ENCODE measurements at places on chromosomes 5 and 9. TPM values are rescaled to one million over a fixed set of nuclear protein-coding genes. Genes with fewer than 3 reads are reported as not detected.

Gene IFNA2
- not detected for total RNA-seq

GRCh38 chr9:34896112-34896511 is 62.0 kb upstream of the PHF24 start:
- DNase-seq: no peak

GRCh38 chr5:57895766-57896165 is 413.2 kb upstream of the ACTBL2 start:
- DNase-seq: no peak

Gene C9orf40
- total RNA-seq: 12.7 TPM

Gene SPACA9
- 4.1 TPM for total RNA-seq

GRCh38 chr5:82859451-82860140 is 217.6 kb downstream of the TMEM167A start:
- DNase-seq: no peak

Gene CBY3
- total RNA-seq: not detected

DNA sequence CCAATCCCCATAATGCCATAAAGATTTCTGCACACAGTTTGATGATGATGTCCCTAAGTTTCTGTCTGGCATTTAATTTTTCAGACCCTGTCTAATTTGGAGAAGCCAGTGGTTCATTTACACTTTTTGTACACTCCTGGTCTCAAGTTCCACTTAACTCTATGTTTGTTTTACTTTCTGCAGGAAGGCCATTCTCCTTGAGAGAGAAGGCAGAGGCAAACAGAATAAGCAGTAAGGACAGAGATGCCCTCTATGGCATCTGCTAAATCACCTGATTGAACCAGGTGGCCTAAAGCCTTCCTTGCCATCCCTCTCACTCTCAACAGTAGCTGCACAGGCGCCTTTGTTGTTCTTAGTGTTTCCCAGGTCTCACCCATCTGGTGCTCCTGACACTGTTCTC is 86.1 kb upstream of the LRRTM2 start:
- DNase-seq: no peak

Gene ARID3C
- total RNA-seq: not detected

- no peak for DNase-seq
Measured at GRCh38 chr5:124394700-124395245, 351.7 kb downstream of the ZNF608 start.

Gene HTR4
- not detected for total RNA-seq

GRCh38 chr9:87065981-87066380 is 118.7 kb upstream of the GAS1 start:
- DNase-seq: no peak
